ENCODE measurements at places on chromosomes 6 and 20. TPM values are rescaled to one million over a fixed set of nuclear protein-coding genes. Genes with fewer than 3 reads are reported as not detected.

Gene TREML1
- 0.36 TPM for polyA plus RNA-seq

Gene CSNK2A1
- 57.8 TPM for polyA plus RNA-seq

Gene SLCO4A1
- 1.9 TPM for polyA plus RNA-seq

GRCh38 chr6:71414486-71414885 is 125.9 kb downstream of the OGFRL1 start:
- no peak for DNase-seq

GRCh38 chr20:33914919-33915318 is 78.8 kb upstream of the RALY start:
- peak; percentile 75 for DNase-seq
